ENCODE measurements at places on chromosomes 1 and 21. TPM values are rescaled to one million over a fixed set of nuclear protein-coding genes. Genes with fewer than 3 reads are reported as not detected.

Gene FCGR3A
- total RNA-seq, result 117 TPM

Gene GPR25
- not detected for total RNA-seq

Gene KIF21B
- total RNA-seq, result 2.8 TPM

Gene CELA2B
- not detected for total RNA-seq

Gene CCT3
- total RNA-seq, result 163 TPM

Gene NPPA
- total RNA-seq, result not detected

Gene BTG2
- total RNA-seq, result 178 TPM

Gene KPRP
- total RNA-seq, result not detected

Gene UFC1
- 75.5 TPM for total RNA-seq

Gene OR2L3
- not detected for total RNA-seq

All from mesenteric fat pad (tissue), 1 donor.